Gastrocnemius medialis (tissue), 4 donors: ENCODE measurements at places on chromosomes 16 and 17. TPM values are rescaled to one million over a fixed set of nuclear protein-coding genes. Genes with fewer than 3 reads are reported as not detected.

DNA sequence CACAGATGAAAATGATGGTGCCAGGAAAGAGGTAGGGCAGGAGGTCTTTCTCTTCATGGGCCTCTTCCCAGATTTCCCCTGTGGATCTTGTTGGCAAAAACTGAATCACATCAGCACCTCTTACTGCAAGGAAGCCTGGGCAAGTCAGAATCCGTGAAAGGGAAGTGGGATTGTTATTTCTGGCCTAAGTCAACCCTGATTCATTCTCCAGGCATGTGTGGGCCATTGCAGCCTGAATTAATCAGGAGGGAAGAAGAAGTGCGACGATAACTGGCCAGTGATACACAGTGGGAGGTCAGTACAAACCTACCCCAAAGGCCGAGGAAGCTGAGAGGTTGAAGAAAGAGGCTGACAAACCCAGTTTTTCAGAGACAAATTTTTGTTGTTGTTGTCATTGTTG lies 17.9 kb upstream of the NSMCE1 start:
- H3K36me3 ChIP-seq = no peaks in the 10 kb centered on the region
- DNase-seq = no peak
- H3K27me3 ChIP-seq = no peaks in the 10 kb centered on the region
- no peaks in the 10 kb centered on the region for H3K4me1 ChIP-seq
- H3K27ac ChIP-seq = no peak overlapping the region

DNA sequence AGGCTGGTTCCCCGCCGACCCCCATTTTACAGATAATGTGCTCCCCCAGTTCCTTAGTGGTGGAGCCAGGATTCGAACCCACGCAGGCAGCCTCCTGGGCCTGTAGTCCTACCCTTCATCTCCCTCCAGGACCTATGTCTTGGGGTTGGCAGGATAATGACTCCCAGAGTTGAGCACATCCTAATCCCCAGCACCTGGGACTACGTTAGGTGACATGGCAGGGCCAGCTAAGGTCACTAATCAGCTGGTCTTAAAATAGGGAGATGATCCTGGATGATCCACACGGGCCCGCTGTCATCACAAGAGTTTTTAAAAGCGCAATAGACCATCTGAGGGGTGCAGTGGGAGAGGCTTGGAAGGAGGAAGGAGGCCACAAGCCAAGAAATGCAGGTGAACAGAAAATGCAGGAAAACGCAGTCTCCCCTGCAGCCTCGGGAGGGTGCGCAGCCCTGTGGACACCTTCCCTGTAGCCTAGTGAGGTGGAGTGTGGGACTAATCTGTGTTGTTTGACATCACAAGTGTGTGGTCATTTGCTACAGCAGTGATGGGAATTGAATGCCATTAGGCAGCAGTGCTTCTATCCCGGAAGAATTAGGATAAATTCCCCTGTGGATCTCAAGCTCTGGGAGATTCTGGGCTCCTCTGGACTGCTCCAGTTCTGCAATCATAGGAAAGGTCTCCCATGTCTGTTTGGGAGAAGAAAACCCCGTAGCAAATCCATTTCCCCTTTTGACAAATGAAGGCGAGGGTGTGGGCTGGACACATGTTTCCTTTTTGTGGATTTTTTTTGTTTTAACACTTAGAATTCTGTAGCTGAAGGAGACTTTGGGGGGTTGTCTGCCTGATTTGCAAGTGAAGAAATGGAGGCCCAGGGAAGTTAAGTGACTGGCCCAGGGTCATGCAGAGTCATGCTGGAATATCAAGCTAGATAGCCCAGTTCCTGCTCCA lies 297.7 kb downstream of the SEC14L1 start:
- no peaks in the 10 kb centered on the region for H3K27me3 ChIP-seq
- no peak overlapping the region for H3K4me3 ChIP-seq
- H3K27ac ChIP-seq = no peak overlapping the region

GRCh38 chr16:28183484-28183883 lies 28.3 kb downstream of the XPO6 start:
- no peak overlapping the region for H3K27ac ChIP-seq
- no peaks in the 10 kb centered on the region for H3K27me3 ChIP-seq
- H3K4me1 ChIP-seq = peaks cover 17% of the 10 kb centered on the region
- DNase-seq = no peak
- H3K36me3 ChIP-seq = no peaks in the 10 kb centered on the region

CES5A gene
- not detected for total RNA-seq

- H3K27me3 ChIP-seq = peaks cover 3% of the 10 kb centered on the region
- H3K4me1 ChIP-seq = no peaks in the 10 kb centered on the region
- H3K36me3 ChIP-seq = no peaks in the 10 kb centered on the region
- DNase-seq = no peak
- no peak overlapping the region for H3K4me3 ChIP-seq
- H3K27ac ChIP-seq = no peak overlapping the region
Observed at GRCh38 chr17:31788571-31788946, 70.5 kb downstream of the COPRS start.

- H3K27ac ChIP-seq = no peak overlapping the region
- no peak for DNase-seq
Observed at GRCh38 chr16:53646506-53646905, 57.2 kb downstream of the RPGRIP1L start.

- no peaks in the 10 kb centered on the region for H3K27me3 ChIP-seq
- peaks cover 17% of the 10 kb centered on the region for H3K4me1 ChIP-seq
- no peak overlapping the region for H3K27ac ChIP-seq
- no peaks in the 10 kb centered on the region for H3K36me3 ChIP-seq
Observed at GRCh38 chr17:61309362-61310256, 90.0 kb upstream of the TBX2 start.

DNA sequence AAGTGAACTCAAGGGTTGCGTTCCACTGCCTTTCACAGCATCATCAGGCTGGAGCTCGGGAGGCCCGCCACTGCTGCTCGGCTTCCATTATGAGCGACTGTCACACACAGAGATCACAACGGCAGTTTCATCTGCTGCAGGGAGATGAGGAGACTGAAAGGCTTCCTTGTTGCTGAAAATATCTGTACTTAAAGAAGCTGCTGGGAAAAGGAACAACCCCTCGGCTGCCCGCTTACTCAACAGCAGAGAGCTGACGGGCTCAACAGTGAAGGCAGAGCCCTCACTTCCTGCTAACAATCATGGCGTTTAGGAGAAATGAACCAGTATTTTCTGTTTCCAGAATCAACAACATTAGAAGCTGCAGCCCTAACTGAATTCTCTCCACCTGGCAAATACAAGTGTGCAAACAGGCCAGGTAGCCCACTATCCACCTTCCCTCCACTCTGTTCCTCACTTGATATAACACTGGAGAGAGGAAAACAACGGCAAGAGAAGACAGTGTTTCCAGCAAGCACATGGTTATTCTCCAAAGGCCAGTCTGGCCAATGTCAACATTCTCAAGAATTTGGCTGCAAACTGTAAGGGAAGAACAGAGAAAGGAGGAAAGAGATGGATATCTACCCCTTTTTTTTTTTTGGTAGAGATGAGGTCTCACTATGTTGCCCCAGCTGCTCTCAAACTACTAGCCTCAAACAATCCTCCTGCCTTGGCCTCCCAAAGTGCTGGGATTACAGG lies 33.7 kb downstream of the MBTPS1 start:
- DNase-seq = no peak
- H3K36me3 ChIP-seq = peaks cover 78% of the 10 kb centered on the region
- H3K4me3 ChIP-seq = no peak overlapping the region
- no peaks in the 10 kb centered on the region for H3K4me1 ChIP-seq
- no peaks in the 10 kb centered on the region for H3K27me3 ChIP-seq

SLC13A2 gene
- total RNA-seq = not detected

DNA sequence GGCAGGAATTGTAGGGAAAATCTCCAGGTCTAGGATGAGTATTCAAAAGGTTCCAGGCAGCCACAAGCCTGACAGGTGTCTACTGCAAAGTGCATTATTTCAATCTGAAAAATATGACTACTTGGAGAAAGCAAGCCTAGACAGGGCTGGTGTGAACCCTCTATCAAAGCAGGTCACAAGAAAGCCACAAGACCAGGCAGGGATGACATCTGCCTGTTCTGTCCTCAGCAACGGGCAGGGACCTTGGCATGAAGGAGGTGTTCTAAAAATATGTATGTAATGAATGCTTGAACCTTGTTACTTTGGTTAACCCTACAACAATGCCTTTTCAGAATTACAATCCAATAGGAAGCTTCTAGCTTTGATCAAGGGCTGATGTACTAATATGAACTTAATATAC lies 1.2 kb upstream of the COX6A2 start:
- peak overlapping the region; percentile 92 for H3K27ac ChIP-seq
- H3K36me3 ChIP-seq = no peaks in the 10 kb centered on the region
- H3K27me3 ChIP-seq = no peaks in the 10 kb centered on the region

GRCh38 chr17:58593123-58593522 lies 78.7 kb upstream of the MTMR4 start:
- no peak for DNase-seq
- H3K36me3 ChIP-seq = no peaks in the 10 kb centered on the region
- H3K27ac ChIP-seq = no peak overlapping the region
- H3K4me1 ChIP-seq = no peaks in the 10 kb centered on the region
- no peak overlapping the region for H3K4me3 ChIP-seq

DNA sequence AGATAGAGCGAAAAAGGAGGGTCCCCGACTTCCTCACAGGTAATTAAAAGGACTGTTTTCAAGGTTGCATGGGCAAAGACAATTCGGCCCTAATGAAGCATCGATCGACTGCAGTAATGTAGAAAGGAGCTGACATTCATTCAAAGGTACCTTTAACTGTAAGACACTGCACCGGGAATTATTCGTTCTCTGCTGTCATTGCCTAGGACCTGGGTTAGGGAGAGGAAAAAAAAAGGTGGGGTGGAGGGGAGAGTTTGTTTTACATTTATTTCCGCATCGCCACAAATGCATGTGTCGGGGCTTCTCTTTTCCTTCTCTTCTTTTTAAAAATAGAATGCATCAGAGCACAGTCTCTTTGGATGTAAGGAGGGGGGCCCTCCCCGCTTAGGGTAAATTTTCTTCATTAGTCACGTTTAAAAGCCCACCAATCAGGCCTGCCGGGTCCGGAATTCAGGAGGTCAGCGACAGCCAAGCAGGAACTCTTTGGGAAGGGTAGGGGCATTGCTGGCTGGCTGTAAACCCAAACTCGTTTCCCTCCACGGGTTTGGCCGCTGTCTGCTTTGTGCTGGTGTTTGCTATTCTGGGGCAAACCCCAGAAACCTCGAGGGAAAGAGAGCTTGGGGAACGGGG lies 496.2 kb upstream of the ZFHX3 start:
- peaks cover 8% of the 10 kb centered on the region for H3K27me3 ChIP-seq
- no peak overlapping the region for H3K27ac ChIP-seq
- H3K36me3 ChIP-seq = no peaks in the 10 kb centered on the region
- no peak for DNase-seq
- no peaks in the 10 kb centered on the region for H3K4me1 ChIP-seq

TM4SF5 gene
- total RNA-seq = not detected
